ENCODE measurements at places on chromosomes 12 and 14. TPM values are rescaled to one million over a fixed set of nuclear protein-coding genes. Genes with fewer than 3 reads are reported as not detected.

Gene RSRC2
- 106 TPM for polyA plus RNA-seq

Gene CYP46A1
- 2.6 TPM for polyA plus RNA-seq

Gene NKX2-1
- not detected for polyA plus RNA-seq

Gene YEATS4
- polyA plus RNA-seq = 13.1 TPM

Data from muscle of back (tissue), 13 donors.